ENCODE measurements at places on chromosomes 4 and X.

- no peak for DNase-seq
Measured at GRCh38 chrX:23066588-23067281, 67.0 kb downstream of the DDX53 start.

DNA sequence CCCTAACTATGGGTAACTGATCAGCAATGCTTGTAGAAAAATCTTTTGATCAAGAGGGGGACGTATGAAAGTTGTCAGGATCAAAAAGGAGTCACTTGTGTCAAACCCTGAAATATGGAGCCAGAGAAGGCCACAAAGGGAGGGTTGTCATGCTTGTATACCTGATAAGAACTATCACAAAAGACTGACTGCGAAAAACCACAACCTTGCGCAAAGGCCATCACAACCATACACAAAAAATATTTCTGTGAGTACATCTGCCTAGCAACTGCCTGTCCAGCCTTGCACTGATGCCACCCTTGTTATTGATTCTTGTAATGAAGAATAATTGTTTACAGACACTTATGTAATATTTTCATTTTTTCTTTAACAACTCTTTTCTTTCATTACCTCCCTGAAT, 22.8 kb upstream of the EIF4E start:
- DNase-seq: no peak

GRCh38 chrX:2705046-2705832, 14.1 kb downstream of the CD99 start:
- no peak for DNase-seq

- DNase-seq: no peak
Measured at GRCh38 chr4:25756503-25756902, 100.9 kb downstream of the SLC34A2 start.

DNA sequence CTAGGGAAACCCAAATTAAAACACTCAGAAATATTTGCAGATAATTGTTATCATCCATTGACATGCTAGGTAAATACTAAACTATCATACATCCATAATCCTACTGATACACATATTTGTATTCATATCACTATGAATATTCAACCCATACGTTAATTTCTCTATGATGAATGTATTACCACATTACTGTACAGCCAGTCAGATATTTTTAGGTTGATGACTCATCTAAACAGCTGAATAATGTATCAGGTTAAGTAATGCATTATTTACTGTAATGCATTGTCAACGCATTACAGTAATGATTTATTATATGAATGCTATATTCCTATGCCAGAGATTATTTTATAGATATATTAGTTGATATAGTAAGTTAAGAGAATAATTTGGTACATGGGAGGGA, 37.1 kb downstream of the VEGFC start:
- no peak for DNase-seq

DNA sequence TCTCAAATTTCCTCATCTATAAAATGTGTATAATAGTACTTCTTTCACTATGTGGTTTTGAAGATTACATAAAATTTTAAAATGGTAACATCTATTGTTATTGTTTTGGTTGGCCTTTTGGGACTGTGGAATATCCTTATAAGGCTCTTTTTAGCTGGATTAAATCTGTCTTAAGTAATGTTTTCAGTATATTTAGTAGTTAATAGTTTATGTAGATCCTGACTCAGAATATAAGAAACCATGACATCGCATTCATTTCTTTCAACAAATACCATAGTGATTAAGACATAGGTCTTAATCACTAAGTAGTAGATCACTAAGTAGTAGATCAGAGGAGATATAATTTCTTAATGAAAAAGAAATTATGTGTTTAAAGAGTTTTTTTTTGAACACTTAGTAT, 48.5 kb downstream of the MRPL1 start:
- DNase-seq: no peak

DNA sequence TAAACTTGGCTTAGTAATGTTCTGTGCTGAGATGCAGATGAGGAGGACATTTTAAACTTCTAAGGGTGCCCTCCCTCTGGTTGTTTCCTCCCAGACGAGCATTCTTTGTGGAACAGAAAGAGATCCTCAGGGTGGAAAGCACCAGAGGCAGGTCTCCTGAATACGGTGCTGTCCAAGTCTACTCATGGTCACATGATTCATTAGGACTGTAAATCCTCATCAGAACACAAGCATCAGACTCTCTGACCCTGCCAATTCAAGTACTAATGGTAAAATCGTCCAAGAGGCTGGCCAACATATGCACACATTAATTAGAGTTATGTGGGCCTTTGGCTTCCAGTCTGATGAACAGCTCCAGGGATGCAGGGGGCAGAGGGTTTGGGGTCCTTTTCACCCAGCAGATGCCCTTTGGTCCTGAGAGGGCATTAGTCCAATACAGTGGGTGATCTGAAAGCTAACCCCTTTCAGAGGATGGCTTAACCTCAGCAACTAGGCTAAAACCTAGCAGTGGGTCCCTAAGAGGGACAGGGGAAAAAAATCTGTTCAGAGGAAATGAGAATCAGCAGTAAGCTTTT, 18.2 kb downstream of the HAND2 start:
- no peak for DNase-seq

DNA sequence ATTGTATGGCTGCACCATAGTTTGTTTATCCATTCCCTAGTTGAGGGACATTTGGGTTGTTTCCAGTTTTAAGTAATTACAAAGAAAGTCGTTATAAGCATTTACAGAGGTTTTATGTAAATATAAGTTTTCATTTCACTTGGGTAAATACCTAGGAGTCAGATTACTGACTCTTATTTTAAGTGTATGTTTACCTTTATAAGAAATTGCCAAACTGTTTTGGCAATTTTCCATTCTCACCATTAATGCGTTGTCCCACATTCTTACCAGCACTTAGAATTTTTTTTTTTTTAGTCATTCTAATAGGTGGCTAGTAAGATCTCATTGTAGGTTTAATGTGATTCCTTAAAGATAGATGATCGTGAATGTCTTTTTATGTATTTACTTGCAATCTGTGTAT, 121.5 kb upstream of the NR3C2 start:
- DNase-seq: no peak

- DNase-seq: no peak
Measured at GRCh38 chrX:18649498-18649951, 22.4 kb downstream of the RS1 start.

DNA sequence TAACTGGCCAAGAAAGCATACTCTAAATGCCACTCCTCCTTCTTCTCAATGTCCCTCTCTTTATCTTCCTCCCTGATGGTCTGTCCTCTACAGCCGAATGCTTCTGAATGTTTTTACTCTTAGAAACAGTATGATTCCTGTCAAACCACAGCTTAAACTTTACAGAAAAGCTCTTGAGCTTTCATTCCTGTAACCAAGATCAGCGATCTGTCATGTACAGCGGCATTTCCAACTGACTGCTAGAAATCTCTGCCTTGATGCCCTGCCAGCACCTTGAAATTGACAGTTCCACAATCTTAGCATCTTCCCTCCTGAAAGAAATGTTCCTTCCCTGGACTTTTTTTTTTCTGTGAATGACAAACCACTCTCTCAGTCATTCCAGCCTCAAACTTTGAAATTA, 11.5 kb upstream of the GATB start:
- no peak for DNase-seq

- no peak for DNase-seq
Measured at GRCh38 chr4:7418131-7418943, 16.4 kb downstream of the PSAPL1 start.

GRCh38 chrX:115584696-115585095, 23.7 kb downstream of the PLS3 start:
- peak; percentile 34 for DNase-seq

- DNase-seq: no peak
Measured at GRCh38 chr4:162126729-162127128, 37.1 kb downstream of the FSTL5 start.

DNA sequence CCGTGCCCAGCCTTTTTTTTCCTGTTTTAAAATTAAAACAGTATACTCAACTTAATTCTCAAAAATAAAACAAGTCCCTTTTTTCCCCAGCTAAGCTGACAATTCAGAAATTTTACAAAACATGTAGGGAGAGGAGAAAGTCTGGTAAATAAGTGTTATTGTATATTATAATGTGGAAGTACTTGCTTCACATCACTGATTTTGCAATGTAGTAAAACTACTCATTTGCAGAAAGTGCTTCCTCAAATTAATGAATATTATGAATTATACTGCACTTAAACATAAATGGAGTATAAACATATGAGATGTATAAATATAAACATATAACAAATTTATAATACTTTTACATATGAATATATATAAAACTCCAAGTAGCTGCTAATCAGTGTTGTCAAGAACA, 11.6 kb upstream of the H2AZ1 start:
- no peak for DNase-seq

DNA sequence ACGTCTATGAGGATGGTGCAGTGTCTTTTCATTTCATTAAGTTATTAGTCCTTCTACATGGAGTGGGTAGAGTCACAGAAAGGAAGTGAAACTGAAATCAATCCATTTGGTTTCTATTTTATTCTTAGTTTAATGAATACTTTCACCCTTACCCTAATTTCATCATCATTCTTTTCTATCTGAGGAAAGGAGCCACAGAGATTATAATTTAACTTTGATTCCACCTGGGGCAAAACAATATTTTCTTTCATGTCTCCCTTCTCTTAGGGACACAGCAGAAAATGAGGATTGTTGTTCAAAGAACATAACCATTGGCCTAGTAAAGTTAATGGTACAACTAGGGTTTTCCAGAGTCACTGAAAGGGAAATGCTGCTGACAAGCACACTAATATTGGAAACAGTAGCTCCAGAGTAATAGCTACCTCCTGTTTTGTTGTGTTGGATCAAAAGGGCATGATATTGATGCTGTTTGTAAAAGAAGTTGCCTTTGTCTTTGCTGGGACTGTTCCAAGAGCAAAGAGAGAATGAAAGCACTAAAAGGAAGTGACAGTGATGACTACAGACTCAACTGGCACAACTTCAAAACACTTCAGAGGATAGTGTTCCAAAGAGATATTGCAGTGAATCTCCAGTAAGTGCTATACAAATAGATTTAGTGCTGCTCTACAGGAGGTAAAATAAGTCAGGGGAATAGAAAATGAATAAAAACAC, 247.1 kb upstream of the PITX2 start:
- no peak for DNase-seq

- no peak for DNase-seq
Measured at GRCh38 chrX:135644624-135645023, 68.8 kb upstream of the CT45A1 start.

DNA sequence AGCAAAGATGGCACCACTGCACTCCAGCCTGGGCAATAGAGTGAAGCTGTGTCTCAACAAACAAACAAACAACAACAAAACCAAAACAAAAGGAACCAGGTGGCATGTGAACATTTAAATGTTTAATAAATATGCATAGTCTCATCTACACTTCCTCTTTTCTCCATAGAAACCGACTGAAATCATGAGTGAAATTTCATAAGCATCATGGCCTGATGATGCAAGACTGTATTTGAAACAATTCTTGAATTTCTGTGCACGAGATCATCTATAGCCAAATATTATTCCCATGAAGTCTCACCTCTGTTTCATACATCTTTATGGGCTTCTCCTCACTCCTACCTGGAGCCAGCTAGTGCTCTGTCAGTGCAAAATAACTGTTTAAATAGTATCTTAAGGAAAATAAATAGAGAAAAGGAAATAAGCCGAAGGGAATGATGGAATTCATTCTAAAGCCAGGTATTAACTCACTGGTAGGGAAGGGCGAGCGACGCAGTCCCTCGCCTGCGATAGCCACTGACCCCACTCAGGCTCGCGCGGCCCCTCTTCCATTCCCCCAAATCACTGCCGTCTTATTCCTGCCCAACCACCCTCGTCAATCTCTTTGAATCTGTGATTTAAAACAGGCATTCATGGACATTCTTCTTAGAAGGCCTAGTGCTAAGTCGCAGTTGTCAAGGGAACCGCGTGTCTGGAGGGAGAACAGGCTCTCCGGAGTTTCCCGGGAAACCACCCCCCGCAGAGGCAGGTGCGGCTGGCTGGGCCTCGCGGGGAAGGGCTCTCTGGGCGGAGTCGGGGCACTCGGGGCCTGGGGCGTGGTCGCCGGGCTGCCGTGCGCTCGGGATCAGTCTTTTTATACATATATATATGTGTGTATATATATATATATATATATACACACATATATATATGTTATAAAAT, 52.4 kb upstream of the TRIM2 start:
- DNase-seq: no peak

GRCh38 chrX:13452283-13452682, 117.1 kb upstream of the EGFL6 start:
- DNase-seq: no peak

DNA sequence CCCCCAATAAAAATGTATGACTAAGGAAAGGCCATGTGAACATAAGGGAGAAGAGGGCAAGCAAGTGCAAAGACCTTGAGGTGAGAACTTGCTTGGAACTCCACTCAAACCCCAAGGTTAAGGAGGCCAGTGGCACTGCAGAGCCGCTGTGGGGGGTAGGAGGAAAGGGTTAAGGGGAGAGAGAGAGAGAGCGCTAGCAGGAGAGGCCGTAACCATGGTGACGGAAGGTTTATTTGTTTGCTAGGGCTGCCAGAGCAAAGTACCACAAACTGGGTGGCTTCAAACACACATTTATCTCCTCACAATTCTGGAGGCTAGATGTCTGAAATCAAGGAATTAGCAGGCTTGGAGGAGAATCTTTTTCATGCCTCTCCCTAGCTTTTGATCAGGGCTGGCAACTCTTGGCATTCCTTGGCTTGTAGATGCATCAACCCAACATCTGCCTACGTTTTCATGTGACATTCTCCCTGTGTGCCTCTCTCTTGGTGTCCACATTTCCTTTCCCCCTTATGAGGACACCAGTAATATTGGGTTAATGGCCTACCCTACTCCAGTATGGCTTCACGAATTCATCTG, 35.2 kb downstream of the SMIM20 start:
- no peak for DNase-seq

- no peak for DNase-seq
Measured at GRCh38 chr4:83782591-83782990, 246.7 kb downstream of the GPAT3 start.

GRCh38 chr4:140331876-140332275, 41.6 kb upstream of the SCOC start:
- DNase-seq: no peak

DNA sequence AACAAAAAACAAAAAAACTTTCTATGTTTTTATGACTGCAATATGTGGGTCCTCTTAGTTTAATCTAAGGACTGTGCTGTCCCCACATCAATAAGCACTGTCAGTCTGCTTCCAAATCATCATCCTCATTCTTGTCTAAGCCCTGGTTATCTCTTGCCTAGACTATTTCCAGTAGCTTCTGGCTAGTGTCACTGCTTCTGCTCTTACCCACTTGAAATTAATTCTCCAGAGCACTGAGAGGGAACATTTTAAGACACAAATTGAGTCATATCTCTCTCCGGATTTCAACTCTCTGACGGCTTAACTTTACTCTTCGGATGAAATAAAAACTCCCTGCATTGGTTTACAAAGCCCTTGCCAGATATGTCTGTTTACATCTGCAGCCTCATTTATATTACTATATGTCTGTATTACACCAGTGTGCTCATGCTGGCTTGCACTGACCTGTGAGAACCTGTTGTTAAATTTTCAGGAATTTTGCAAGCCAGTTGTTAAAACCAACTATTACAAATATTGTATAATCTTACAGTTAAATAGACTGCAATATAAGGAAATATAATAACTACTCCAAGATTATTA, 345.9 kb downstream of the ADGRL3 start:
- no peak for DNase-seq

GRCh38 chr4:148934926-148935578, 492.8 kb upstream of the NR3C2 start:
- DNase-seq: no peak
